ENCODE measurements at places on chromosomes 12 and 14. TPM values are rescaled to one million over a fixed set of nuclear protein-coding genes. Genes with fewer than 3 reads are reported as not detected.

TSPAN11 gene
- total RNA-seq = not detected

GRCh38 chr14:76929927-76930326 is 98.6 kb downstream of the IRF2BPL start:
- peak overlapping the region; percentile 67 for H3K27ac ChIP-seq
- H3K4me1 ChIP-seq = peaks cover 57% of the 10 kb centered on the region

DNA sequence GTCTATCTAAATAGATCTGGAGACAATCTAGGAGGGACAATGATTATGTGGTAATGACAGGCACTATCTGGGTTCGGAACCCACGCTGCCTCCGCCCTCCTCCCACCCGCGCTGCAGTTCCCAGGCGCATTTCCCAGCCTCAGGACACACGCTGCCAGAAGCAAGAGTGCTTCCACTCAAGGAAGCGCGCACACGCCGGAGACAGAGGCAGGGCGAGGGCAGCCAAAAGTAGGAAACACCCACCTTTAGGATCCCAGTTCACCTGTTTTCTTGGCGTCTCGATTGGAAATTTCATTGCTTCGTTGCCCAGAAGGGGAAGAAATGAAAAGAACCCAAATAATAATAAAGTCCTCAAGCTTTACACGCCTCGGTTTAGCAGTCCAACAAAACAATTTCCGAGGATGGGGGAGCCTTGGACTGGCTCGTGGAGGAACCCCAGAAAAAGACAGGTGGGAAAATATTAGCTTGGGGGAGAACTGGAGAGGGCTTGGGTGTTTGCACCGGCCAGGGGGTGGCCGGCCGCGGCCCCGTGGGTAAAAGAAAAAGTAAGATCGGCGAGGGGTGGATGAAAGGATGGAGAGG is 474 bp downstream of the KCNK10 start:
- H3K36me3 ChIP-seq = no peaks in the 10 kb centered on the region
- no peak overlapping the region for H3K4me3 ChIP-seq
- peaks cover 39% of the 10 kb centered on the region for H3K27me3 ChIP-seq
- DNase-seq = no peak
- no peak overlapping the region for H3K27ac ChIP-seq
- H3K4me1 ChIP-seq = peaks cover 3% of the 10 kb centered on the region

PPP1CC gene
- 244 TPM for total RNA-seq

OAS2 gene
- total RNA-seq = 95.7 TPM

DNA sequence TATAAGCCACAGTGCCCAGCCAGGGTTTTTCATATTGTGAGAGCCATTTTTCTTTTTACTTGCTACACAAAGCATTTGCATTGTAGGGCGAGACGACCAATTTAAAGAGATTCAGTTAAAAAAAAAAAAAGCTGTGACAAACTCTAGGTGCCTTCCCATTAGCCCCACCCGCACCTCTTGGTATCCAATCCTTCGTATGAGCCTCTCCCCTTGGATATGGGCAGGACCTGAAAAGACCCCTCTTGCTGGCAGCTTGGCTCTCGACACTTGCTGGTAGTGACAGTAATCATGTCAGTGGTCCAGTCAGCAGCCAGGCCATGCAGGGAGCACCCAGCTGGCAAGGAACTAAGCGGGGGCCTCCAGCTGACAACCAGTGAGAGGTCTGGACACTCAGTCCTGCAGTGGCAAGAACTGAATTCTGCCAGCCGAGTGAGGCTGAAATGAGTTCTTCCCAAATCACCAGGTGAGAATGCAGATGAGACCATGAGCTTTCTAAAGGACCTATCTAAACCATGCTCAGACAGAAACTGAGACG is 46.5 kb downstream of the SINHCAF start:
- no peak overlapping the region for H3K4me3 ChIP-seq
- no peak overlapping the region for H3K27ac ChIP-seq
- H3K27me3 ChIP-seq = no peaks in the 10 kb centered on the region
- DNase-seq = no peak
- peaks cover 54% of the 10 kb centered on the region for H3K36me3 ChIP-seq

DNA sequence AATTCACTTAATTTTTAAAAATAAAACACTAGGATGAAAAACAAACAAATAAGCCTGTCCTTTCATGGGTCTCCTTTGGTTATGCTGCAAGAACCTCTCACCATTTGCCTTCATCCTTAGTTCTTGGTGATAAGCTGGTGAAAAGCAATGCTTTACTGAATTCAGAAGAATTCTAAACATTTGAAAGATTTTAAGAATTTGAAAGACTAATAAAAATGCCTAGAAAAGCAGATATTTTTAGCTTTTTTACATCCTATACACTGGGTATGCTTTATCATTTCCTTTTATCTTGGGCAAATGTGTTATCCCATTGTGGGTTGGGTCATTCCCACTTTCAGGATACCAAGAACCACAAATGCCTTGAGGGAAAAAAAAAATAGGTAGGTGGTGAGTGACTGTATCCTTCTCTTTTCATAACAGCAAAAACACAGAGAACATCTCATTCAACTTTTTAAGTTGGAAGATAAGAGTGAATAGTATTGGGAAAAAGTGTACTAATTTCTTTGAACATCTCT is 197.1 kb upstream of the ABCD2 start:
- H3K4me1 ChIP-seq = no peaks in the 10 kb centered on the region
- no peak overlapping the region for H3K4me3 ChIP-seq

DNA sequence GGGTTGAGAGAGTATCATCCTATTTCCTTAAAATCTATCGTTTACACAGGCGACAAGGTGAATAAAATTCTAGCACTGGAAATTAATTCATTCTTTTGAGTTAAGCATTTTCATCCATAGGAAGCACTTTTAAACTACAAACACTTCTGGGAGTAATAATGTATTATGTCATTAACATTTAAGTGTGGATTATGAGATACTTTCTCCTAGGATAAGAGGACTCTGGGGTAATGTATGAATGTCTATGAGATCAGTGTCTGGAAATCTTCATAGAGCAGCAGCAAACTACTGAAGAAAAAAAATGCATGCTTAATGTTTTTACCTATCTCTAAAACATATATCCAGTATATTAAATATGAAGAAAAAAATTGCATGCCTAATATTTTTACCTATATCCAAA is 86.9 kb downstream of the EPS8 start:
- no peak for DNase-seq
- H3K27me3 ChIP-seq = no peaks in the 10 kb centered on the region
- H3K4me3 ChIP-seq = no peak overlapping the region
- peaks cover 25% of the 10 kb centered on the region for H3K4me1 ChIP-seq
- no peak overlapping the region for H3K27ac ChIP-seq

GRCh38 chr14:102275866-102276265 is 29.1 kb downstream of the MOK start:
- H3K27ac ChIP-seq = no peak overlapping the region
- H3K4me1 ChIP-seq = no peaks in the 10 kb centered on the region
- no peaks in the 10 kb centered on the region for H3K27me3 ChIP-seq

- H3K4me1 ChIP-seq = peaks cover 53% of the 10 kb centered on the region
- H3K27ac ChIP-seq = peak overlapping the region; percentile 99
- peak; percentile 81 for DNase-seq
- no peaks in the 10 kb centered on the region for H3K27me3 ChIP-seq
Measured at GRCh38 chr12:132445884-132446632, 43.9 kb upstream of the FBRSL1 start.

- no peak for DNase-seq
- H3K4me3 ChIP-seq = no peak overlapping the region
- peaks cover 19% of the 10 kb centered on the region for H3K27me3 ChIP-seq
- peaks cover 2% of the 10 kb centered on the region for H3K4me1 ChIP-seq
- no peak overlapping the region for H3K27ac ChIP-seq
- H3K36me3 ChIP-seq = no peaks in the 10 kb centered on the region
Measured at GRCh38 chr14:105165761-105166485, 2.7 kb downstream of the JAG2 start.

All from activated CD8-positive, alpha-beta T cell treated with anti-CD3 and anti-CD28 coated beads for 36 hours (primary cell).